ENCODE measurements at places on chromosomes 13 and 19.

- no peak for DNase-seq
Measured at GRCh38 chr19:19077103-19077502, 13.3 kb downstream of the SLC25A42 start.

DNA sequence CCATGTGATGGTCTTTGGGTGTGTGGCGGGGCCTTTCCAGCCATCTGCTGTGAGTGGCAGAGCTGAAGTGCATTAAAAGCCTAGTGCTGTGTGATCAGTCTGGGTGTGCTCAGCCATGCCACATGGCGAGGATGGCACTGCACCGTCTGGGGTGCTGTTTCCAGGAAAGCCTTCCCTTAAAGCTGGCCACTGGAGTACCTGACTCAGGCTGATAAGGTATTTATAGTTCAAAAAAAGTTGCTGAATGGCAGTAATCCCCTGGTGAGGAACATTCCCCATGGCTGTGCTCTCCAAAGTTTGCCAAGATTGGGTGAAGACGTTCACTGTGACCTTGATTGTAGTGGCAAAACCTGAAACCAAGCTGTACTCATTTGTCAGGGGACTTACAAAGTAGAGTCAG is 6.0 kb downstream of the GPI start:
- DNase-seq, result no peak

- DNase-seq, result no peak
Measured at GRCh38 chr13:106602178-106602577, 34.2 kb upstream of the ARGLU1 start.

DNA sequence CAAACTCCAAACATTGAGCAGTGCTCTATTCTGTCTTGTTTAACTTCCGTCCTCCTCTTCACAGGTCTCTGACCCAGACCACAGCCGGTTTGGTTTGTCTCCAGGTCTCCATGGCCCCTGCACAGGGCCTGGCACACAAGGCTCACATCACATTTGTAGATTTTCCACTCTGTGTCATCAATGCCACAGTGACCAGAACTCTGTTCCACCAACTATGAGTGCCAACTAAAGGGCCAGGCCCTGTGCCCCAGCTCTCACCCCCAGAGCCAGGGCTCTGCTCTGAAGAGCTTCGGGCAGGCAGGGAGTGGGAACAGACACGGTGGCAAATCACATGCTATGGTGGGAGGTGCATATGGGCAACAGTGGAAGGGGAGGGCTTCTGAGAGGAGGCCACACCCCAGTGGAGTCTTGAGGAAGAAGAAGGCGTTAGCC is 16.0 kb downstream of the SMG9 start:
- no peak for DNase-seq

GRCh38 chr19:42465827-42466280 is 23.1 kb upstream of the CXCL17 start:
- no peak for DNase-seq

GRCh38 chr19:18401580-18402112 is 4.2 kb upstream of the LRRC25 start:
- DNase-seq, result peak; percentile 82

DNA sequence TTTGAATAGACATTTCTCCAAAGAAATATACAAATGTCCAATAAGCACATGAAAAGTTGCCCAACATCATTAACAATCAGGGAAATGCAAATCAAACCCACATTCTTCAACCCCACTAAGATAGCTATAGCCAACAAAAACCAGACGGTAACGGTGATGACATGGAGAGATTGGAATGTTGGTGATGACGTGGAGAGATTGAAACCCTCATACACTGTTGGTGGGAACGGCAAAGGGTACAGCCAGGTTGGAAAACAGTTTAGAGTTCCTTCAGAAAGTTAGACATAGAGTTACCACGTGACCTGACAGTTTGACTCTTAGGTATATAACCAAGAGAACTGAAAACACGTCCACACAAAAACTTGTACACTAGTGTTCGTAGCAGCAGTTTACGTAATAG is 48.1 kb downstream of the TNFRSF19 start:
- peak; percentile 90 for DNase-seq

GRCh38 chr19:14089662-14090508 is 666 bp downstream of the SAMD1 start:
- peak; percentile 72 for DNase-seq

DNA sequence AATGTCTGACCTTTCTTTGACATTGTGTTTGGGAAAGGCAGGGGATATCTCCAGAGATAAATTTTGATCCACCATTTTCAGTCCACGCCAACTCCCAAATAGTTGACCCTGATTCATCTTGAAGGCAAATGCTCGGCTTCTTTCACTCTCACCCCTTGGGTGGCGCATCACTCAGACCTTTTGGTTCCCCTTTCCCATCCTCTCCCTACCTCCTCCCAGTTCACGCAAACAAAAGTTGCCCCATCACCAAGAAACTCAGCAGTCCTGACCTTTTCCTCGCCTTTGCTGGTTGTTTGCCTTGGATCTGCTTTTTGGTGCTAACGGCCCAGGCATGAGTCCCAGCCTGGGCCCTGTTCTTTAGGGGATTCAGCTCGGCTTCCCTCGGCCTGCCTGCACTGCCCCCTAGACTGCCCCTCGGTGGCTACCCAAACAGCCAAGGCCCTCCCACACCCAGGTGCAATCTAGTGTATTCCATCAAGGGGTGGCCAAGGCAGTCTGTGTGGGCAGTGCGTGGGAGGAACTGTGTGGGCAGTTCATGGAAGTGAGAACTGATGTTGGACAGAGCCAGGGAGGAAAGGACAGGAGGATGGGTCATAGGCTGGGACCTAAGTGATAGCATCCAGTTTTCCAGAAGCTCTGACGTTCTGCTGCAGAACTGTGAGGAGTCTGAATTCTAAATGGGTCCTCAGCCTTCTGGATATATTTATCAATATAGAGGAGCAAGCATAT is 255.7 kb downstream of the DLEU7 start:
- no peak for DNase-seq

- DNase-seq, result no peak
Measured at GRCh38 chr13:38914070-38914469, 76.6 kb downstream of the STOML3 start.

- no peak for DNase-seq
Measured at GRCh38 chr13:102878481-102878880, 32.6 kb downstream of the ERCC5 start.

DNA sequence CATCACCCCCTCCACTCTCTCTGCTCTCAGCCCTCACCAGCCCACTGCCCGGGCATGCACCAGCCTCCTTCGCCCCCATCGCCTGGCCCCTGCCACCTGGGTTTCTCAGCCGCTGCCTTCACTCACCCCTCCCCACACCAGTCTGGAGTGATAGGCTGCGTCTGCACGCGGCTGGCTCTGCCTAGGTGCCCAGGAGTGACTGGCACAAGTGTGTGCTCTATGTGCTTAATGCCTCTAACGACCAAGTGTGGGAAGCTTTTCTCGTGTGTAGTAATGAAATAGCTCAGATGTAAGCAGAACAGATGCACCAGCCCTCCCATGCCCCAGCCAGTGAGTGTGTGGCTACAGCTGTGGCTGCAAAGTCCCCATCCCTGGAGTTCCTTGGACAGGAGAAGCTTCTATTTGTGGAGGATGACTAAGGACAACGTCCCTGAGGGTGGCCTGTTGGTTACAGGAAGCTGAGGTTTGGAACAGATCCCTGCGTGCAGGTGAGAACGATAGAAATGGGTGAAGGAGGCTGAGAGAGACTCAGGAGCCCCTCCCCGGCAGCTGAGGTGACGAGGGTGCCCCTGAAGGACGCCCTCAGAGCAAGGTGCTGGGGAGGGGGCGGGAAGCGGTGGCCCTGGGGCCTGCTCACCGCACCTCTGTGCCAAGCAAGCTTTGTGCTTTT is 35.6 kb downstream of the ATP11A start:
- DNase-seq, result no peak

DNA sequence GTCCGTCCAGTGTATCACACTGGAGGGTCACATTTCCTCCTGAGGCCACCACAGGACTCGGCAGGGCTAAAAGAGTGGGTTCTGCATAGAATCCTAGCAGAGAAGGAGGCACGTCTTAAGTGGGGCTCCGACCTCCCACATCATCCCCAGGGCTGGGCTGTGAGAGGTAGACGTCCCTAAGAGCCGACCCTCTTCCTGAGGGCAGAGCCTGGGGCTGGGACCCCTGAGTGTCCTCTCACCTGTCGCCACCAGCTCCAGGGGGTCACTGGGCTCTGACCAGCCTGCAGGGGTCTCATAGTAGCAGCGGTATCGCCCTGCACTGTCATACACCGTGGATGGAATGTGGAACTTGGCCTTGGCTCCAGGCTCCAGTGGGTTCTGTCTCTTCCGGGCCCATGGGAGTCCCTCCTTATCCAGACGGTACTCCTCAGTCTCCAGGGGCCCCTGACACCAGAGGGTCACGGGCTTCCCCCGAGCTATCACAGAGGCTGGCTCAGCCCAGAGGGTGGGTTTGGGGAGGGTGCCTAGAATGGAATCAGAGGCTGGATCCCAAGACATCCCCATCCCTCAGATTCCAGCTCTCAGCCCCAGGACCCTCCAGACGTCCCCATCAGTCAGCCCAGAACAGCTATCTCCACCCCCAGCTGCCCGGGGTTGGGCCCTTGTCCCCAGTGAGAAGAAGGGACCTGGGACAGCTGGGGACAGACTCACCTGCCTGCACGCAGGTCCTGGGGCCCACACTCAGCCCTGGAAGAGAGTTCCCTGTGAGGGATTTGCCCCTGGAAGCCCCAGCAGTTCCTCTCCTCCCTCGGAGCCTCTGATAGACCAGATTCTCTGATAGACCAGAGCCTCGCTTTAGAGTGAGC is 590 bp downstream of the LILRB5 start:
- DNase-seq, result no peak
